CD4-positive, alpha-beta T cell treated with Interleukin-10 for 1 hour (primary cell): ENCODE measurements at places on chromosomes 3 and 15.

- no peak for DNase-seq
These were observed 7.2 kb upstream of the RAF1 start for GRCh38 chr3:12671120-12671450.

- DNase-seq, result no peak
These were observed 167.1 kb downstream of the P3H2 start for GRCh38 chr3:189953551-189953950.

DNA sequence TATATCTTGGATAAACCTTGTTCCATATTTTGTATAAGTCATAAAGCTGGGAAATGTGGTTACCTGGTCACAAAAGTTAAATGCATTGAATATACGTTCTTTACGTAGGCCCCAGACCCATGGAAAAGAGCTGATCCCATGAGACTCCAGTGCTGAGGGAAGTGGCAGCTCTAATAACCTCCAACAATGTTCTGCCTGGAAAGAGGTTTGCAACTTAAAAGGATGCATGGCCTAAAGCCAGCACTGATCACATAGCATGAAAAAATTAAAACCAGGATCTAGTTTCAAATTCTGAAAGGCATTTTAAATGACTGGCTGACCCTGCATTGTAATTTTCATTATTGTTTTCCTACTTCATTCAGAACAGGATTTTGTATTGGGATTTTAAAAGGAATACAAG, 27.9 kb upstream of the STRIT1 start:
- DNase-seq, result no peak

- no peak for DNase-seq
These were observed 77.5 kb upstream of the STRIT1 start for GRCh38 chr3:155370764-155371503.

DNA sequence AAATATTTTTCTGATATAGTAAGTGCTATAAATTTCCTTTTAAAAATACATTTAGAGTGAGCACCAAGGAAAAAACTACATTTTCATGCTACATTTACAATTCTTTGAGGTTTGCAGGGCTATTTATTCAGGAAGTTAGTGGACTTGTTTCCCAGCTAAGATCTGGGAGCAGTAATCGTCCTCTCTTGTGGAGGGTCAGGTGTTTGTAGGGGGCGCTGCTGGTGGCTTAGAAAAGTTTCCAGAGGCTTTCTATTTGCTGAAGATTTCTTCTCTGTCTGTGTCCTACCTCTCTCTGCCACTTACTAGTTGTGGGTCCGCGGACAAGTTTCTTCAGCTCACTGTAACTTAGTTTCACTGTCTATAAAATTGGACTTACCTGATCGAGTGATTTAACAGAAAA, 163.9 kb downstream of the PEX5L start:
- no peak for DNase-seq

GRCh38 chr15:96166223-96167200, 164.0 kb upstream of the NR2F2 start:
- DNase-seq, result no peak

DNA sequence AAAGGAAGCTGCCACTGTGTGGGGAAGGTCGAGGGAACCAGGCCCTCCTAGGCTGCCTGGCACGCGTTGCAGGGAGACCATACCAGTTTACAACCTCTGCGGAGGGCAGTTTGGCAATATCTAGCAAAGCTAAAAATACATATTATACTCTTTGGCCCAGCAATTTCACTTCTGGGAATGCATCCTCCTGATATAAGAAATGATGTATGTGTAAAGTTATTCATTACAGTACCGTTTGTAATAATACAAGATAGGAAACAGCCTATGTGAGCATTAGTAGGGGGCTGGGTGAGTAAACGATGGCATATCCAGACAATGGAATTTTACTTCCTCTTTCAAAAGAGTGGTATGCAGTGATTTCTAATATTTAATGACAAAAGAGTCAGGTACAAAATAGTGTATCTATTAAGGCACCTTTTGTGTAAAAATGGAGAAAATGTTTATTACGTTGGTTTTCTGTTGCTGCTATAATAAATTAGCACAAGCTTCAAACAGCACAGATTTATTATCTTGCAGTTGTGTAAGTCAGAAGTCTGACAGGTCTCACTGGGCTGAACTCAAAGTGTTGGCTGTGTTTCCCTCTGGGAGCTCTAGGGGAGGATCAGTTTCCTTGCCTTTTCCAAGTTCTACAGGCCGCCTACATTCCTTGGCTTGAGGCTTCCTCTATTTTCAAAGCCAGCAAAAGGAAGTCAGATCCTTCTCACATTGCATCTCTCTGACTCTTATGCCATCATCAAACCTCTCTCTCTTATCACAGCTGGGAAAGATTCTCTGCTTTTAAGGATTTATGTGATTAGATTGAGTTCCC, 9.0 kb downstream of the APOD start:
- DNase-seq, result no peak
